ENCODE measurements at places on chromosomes 3 and 15. TPM values are rescaled to one million over a fixed set of nuclear protein-coding genes. Genes with fewer than 3 reads are reported as not detected.
A peak's percentile ranks its signal among the peaks of the same experiment; 100 is the strongest.

Gene GOLGA6L1
- not detected for total RNA-seq

- no peak for DNase-seq
Measured at GRCh38 chr3:154933581-154933980, 146.5 kb upstream of the MME start.

DNA sequence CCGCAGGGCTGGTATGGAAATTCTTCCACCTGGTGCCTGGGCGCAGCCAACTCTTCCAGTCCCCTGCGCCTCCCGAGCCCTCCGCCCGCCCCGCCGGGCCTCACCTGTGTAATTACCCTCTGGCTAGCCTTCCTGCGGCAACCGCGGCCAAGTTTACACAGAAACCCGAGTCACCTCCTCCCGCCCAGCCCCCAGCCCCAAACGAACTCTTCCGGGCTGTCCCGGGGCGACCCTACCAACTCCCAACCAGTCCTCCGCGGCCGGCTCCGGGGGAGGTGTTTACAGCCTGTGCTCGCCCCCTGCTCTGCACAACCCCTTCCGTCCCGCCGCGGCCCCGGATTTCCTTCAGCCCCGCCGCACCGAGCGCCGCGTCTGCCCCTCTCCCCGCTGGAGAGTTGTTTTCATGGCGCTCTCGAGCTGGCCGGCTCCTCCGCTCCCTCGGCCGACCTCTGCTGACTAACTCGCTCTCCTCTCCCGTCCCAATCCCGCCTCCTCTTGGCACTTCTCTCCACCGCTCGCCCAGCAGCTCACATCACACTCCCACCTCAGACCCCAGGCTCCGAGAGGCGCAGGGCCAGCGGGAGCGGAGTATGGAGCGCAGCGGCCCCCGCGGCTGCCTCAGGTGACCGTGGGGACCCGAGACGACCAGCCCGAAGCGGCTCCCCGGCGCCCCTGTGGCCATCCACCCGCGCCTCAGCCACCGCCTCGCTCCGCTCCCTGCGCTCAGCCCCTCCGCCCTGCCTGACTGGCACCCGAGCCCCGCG lies 538 bp downstream of the ATOSA start:
- peak; percentile 35 for DNase-seq

DNA sequence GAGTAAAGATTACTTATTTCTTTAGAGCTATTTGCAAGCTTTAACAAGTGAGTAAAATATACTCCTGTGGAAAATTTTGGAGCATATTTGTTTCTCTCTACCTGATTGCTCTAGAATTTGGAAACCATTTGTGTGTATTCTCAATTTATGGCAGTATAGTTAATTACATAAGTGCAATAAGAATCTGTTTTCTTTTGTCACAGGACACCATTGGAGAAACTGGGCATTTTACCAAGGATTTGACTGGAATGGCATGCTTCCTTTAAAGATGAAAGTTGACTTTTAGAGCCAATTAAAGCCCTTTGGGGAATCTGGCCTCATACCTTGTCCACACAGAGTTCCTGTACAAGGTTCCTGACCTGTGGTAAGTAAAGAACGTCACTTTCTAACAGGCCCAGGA lies 38.4 kb downstream of the PAQR5 start:
- DNase-seq: no peak

GRCh38 chr15:39075756-39076341 lies 505.0 kb upstream of the THBS1 start:
- no peak for DNase-seq

Gene ACOX2
- total RNA-seq: 3.4 TPM

Gene MESP2
- 0.27 TPM for total RNA-seq

GRCh38 chr3:156417559-156418132 lies 137.3 kb downstream of the SSR3 start:
- DNase-seq: peak; percentile 45

Gene AGBL1
- total RNA-seq: 0.91 TPM

Gene SLC22A13
- 1.4 TPM for total RNA-seq

- DNase-seq: no peak
Measured at GRCh38 chr15:70710714-70711113, 52.6 kb downstream of the UACA start.

Gene CCR2
- total RNA-seq: 0.45 TPM

GRCh38 chr15:45143946-45144345 lies 14.2 kb downstream of the DUOX1 start:
- no peak for DNase-seq

DNA sequence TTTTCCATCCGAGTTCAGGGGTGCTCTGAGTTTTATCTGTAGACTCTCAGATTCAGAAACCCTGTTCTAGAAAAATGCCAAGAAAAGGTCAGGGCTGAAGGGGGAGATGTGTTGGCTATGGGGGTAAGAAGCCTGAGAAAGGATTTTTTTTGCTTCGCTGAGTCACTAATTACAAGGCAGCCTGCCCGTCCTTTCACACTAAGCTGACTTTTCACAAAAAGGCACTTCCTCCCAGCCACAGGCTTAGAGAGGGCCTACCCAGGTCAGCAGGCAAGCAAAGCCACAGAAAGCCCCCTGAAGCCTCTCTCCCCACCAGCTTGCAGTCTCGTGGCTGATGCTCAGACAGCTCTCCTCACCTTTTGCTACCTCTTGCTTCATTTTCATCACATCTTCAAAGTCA lies 192.6 kb upstream of the PRICKLE2 start:
- DNase-seq: no peak

GRCh38 chr3:42708611-42709151 lies 6.1 kb upstream of the HHATL start:
- no peak for DNase-seq

DNA sequence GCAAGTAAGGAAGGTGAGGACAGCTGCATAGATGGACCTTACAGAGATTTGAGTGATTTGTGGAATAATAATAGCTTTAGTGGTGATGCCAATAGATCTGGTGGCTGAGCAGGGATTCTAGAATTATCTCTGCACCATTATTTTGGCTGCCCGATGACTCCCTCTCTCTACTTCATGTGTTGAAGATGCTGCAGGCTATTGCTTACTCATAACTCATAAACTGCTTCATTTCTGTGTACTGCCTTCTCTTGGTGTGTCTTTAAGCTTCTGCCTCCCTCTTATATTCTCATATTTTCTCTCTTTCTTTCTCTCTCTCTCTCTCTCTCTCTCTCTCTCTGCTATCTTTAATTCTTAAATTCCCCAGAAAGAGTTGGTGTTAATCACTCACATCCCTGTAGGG lies 256.0 kb upstream of the TRIM42 start:
- DNase-seq: no peak

GRCh38 chr3:157572559-157573270 lies 69.5 kb upstream of the VEPH1 start:
- peak; percentile 3 for DNase-seq

GRCh38 chr3:138445654-138446053 lies 11.2 kb downstream of the ESYT3 start:
- DNase-seq: no peak

Gene ADAMTS9
- 31.1 TPM for total RNA-seq

DNA sequence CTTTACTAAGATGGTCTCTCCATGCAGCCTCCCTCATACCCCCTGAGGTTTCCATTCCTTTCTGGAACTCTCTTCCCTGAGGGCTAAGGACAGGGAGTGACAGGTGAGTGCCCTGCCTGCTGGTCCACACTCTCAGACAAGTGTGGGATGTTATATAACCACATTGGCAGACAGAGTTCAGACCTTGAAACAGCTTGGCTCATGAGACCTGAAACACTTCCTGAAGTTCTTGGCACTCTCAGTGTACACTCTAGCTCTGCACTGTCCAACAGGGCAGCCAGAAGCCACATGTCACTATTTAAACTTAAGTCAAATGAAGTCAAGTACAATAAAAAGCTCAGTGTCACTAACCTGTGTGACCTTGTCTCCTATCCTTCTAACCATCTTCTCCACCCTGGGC lies 188.5 kb downstream of the ZNF621 start:
- DNase-seq: peak; percentile 81

DNA sequence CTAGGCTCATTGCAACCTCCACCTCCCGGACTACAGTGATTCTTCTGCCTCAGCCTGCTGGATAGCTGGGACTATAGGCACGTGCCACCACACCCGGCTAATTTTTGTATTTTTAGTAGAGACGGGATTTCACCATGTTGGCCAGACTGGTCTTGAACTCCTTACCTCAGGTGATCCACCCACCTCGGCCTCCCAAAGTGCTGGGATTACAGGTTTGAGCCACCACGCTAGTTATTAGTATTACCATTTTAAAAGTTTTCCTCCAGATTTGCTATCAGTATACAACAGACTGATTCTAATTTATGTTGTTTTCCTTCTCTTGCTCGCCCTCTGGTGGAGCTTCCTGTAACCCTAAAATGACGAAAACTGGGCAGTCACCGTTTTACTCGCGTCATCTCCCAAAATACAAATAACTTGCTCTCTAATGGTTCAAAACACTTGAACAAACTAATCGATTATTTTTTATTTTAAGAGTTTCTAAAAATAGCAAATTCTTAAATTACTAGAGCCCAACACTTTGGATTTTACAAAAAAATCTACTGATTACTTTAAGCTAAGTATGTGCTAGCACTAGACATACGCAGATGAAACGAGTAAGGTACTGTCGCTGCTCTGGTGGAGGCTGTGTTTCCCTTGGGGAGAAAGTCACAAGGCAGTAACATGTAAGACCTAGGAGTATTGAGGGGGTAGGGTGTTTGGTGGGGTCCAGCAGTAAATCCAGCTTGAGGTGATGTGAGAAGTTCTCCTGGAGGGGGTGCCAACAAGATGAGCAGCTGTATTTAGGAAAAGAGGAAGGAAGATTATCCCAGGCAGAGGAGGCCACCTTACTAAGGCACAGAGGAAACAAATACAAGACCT lies 203.3 kb downstream of the MBNL1 start:
- DNase-seq: peak; percentile 36

- no peak for DNase-seq
Measured at GRCh38 chr3:435161-435560, 238.6 kb downstream of the CHL1 start.

DNA sequence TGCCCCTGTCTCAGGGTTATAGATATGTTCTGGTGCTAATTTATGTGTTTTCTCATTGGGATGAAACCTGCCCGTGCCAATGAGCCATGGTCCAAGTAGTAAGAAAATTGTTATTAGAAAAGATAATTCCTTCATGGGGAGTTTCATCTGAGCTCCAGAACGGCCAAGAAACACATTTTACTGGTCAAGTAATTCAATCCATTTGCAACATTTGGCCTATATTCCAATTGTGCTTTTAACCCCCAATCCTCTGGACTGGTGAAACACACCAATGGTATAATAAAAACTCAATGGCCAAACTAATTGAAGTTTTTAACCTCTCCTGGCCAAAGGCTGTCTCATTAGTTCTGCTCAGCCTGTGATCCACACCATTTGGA lies 53.7 kb upstream of the XCR1 start:
- DNase-seq: no peak

GRCh38 chr3:169813757-169814517 lies 1.2 kb upstream of the LRRC34 start:
- no peak for DNase-seq

DNA sequence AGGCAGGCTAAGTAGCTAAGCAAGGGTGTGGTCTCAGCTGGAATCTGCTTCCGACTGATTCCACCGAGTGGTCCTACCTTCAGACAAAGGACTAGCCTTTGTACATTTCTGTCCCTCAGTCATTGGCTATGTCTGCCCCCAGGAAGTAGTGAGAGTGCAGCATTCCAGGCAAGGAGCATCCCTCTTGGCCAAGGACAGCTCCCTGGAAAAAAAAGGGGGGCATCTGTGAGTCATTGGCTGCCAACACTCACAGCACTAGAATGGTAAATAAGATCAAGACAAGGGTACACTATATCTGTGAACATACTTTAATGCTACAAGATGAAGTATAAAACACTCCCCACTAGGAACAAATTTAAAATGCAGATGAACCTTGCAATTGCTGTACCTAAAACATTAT lies 66.8 kb downstream of the STAC start:
- no peak for DNase-seq

Gene SLC9C1
- total RNA-seq: 0.45 TPM

DNA sequence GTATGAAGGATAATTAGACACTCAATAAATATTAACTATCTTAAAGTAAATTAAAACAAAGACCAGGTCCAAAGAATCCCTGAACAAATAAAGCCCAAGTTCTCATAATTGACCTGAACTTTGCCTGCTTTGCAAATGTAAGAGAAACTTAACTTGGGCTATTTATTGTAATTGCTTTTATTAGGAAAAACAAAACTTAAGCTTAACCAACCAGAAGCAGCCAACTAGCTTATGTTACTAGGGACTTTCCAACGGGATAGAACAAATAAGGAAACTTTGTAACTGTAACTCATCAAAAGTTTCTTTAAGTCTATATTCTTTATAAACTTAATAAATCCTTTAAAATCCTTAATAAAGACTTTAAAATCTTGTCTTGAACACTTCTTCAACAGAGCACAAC lies 48.4 kb downstream of the C3orf38 start:
- DNase-seq: no peak

DNA sequence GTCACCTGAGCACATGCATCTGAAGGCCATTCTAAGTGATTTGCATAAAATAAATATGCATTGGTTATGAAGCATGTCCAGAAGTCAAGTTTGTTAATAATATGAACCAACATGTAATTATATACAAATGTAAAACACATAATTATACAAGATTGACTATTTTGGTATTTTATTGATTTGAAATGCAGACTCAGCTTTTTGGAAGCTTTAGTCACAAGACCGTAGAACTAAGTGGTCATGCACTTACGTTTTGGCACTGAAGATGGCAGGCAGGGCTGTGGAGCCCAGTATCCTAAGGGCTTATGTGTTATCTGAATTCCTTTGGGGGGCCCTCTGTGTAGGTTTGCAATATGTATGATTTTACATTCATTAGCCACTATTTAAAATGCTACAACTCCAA lies 5.0 kb downstream of the CHRNA7 start:
- no peak for DNase-seq

GRCh38 chr3:72044231-72044855 lies 259.4 kb upstream of the PROK2 start:
- DNase-seq: no peak

Gene UNC13C
- total RNA-seq: 69.0 TPM

DNA sequence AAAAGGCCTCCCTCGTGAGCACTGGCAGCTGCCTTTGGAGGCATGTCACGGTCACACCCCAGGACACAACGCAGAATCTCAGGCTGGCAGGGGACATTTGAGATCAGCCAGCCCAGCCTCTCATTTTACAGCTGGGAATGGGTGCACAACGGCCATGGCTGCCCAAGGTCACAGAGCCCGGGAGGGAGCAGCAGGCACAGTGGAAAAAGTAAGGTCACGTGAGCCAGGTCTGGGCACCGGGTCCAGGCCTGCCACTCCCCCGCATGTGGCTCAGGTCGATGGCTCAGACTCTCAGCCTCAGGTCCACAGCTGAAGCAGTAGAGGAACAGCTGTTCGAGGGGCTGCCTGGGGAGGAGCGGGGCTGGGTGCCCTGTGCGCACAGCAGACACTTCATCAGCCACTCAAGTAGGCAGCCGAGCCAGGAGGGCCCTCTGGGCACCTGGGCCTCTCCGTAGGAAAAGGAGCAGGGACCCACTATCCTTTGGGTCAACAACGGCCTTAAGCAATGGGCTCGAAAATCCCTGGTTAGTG lies 260.6 kb downstream of the GOLGA6L6 start:
- no peak for DNase-seq

GRCh38 chr3:136910697-136911096 lies 47.1 kb upstream of the IL20RB start:
- no peak for DNase-seq

- no peak for DNase-seq
Measured at GRCh38 chr3:46395210-46395661, 11.6 kb downstream of the CCR5AS start.

Measured in cerebellum (tissue), 4 donors.